ENCODE measurements at places on chromosomes 16 and 17.

GRCh38 chr17:78224231-78225087, 7.0 kb upstream of the TMEM235 start:
- no peak for DNase-seq

GRCh38 chr17:12806630-12807029, 17.3 kb downstream of the ARHGAP44 start:
- DNase-seq, result no peak

DNA sequence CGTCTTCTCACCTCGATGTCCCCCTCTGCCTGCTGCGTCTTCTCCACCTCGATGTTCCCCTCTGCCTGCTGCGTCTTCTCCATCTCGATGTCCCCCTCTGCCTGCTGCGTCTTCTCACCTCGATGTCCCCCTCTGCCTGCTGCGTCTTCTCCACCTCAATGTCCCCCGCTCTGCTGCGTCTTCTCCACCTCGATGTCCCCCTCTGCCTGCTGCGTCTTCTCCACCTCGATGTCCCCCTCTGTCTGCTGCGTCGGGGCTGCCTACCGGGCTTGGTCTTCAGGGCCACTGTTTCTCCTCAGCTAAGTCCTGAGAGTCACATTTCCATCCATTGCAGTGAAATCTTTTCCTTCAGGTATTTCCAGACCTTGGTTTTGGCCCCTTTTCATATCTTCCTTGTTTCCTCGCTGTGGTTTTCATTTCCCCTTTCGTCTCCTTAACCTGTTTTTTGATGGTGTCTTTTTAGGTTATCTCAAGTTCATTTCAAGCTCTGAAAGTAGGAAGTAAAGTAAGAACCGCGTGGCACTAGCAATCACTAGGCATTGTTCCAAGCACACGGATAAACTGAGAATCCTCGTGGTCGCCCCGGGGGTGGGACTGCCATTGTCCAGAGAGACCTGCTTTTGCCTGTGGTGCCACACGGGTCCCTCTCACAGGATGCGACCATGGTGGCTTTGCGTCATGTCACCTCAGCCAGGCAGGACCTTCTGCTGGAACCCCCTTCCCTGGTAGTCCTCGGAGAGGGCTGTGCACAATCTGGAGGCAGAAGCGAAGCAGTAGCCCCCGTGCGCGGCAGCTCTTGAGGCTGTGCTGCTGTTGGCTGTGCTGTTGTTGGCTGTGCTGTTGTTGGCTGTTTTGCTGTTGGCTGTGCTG, 9.5 kb upstream of the ZNF750 start:
- no peak for DNase-seq

- no peak for DNase-seq
Measured at GRCh38 chr17:76359375-76359774, 5.7 kb upstream of the PRPSAP1 start.

DNA sequence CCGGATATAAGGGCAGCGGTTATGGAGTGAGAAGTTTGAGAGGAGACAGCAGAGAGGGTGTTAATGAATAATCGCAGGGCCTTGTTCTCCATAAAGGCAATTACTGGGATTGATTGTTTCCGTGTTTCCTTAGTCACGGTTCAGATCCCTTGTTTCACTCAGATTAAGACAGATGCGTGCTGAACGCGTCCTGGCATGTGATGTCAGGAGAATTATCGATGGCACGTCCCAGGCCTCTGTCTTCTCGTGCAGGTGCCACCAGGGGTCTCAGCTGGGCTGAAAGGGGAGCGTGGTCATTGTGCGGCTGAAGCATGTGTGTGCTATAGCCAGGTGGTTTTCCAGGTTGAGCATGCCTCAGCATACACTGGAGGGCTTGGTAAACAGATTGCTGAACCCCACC, 142.4 kb upstream of the NOL11 start:
- DNase-seq, result no peak

DNA sequence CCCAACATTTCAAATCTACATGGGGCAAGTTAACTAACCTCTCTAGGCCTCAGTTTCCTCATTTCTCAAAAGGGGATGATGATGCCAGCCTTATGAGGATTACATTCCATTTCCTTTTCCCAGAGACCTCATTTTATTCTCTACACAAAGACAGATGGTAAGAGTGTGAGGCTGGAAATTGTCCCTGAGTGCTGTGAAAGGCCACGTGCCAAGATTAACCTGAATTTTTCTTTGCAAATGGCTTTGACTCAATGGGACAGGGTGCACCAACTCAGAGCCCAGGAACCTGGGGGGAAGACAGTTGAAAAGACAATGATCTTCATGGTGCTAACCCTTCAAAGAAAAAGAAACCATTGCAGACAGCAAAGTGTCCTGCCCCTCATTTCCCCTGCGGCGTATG, 332.8 kb downstream of the TMEM114 start:
- DNase-seq, result no peak

- no peak for DNase-seq
Measured at GRCh38 chr17:73824321-73824720, 180.1 kb upstream of the SDK2 start.

- DNase-seq, result no peak
Measured at GRCh38 chr17:51830451-51830850, 328.1 kb downstream of the CA10 start.

DNA sequence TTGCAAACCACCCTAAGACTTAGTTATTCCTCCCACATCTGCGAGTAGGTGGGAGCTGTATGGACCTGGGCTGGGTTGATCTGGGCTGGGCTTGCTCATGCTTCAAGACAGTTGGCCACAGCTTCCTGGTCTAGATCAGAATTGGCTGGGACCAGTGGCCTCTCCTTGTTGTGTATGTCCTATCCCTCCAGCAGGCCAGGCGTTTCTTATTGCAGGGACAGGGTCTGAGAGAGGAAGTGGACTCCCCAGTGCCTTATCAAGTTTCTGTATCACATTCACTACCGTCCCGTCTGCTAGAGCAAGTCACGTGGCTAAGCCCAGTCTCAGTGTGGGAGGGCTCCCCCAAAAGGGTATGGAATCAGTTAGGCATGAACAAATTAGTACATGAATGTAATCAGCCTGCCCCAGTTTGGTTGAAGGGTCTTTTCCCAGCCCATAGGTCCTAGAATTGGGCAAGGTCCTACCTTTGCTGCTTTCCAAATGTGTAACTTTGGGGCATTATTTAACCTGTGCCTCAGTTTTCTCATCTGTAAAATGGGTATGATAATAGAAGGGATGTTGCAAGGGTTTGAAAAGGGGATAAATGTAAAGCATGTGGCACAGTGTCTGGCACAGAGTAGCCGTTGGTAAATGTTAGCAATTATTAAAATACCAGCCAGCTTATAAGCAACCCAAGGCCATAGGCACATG, 36.0 kb downstream of the NKD1 start:
- DNase-seq, result peak; percentile 33

DNA sequence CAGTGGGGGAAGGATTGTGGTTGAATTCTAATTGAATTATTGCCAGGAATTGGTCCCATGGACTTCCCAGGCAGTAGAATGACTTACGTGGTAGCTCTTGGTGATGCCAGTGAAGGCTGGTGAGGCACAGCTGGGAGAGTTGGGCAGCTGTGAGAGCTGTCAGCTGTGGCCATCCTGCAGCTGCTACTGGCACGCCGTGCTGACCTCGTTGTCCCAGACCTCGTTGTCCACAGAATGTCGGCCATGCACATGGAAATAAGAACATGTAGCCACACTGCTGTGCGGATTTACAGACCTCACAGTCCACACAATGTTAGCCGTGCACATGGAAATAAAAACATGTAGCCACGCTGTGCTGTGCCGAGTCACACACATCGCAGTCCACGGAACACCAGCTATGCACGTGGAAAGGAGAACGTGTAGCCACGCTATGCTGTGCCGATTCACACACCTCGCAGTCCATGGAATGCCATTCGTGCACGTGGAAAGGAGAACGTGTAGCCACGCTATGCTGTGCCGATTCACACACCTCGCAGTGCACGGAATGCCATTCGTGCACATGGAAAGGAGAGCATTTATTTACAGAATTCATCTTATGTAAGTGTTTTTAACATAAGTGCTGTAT, 59.2 kb downstream of the BANP start:
- no peak for DNase-seq

GRCh38 chr16:29730649-29731048, 15.1 kb downstream of the C16orf54 start:
- no peak for DNase-seq

DNA sequence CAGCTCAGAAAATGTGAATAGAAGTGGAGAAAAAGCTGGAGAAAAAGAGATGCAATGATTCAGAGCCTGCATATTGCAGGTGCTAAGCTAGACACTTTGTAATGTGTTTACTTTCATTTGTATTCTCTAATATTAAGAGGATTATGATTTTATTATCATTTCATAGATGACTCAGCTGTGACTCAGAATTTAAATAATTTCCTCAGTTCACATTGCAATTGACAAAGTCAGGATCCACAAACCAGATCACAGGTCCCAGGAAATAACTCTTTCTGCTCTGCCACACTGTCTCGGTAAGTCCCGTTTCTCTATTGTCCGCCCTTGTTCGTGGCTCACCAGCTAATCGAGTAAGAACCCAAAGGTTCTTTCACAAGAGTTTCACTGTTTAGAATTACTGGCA, 235.4 kb upstream of the MON1B start:
- no peak for DNase-seq

DNA sequence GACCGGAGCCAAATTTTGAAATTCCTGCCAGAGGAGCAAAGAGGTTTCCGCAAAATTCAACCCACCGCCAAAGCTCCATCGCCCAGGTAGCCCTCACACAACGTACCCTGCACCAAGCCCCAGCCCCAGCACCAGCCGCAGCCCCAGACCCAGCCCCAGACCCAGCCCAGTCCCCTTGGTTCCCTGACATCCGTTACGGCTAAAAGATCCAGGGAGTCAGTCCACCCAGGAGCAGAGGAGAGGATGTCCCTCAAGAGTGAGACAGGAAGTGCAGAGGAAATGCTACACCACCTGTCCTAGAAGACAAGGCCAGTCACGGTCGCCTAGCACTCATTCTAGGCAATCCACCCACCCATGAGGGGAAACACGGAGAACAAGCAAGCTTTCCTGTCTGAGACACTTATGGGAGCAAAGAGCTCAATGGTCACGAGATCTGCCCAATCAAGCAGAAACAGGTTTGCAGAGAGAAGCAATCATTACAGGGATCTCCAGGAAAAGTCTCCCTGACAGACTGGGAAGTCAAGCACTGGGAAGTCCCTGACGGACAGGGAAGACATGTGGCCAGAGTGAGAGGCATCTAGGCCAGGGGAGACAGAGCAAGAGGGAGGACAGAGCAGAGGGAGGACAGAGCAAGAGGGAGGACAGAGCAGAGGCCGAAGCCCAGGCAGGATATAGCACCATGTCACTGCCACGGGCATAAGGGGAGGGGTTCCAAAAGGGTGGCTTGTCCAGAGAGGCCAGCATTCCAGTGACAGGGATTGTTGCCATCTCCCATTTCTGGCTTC, 15.0 kb upstream of the KCNJ18 start:
- DNase-seq, result no peak

DNA sequence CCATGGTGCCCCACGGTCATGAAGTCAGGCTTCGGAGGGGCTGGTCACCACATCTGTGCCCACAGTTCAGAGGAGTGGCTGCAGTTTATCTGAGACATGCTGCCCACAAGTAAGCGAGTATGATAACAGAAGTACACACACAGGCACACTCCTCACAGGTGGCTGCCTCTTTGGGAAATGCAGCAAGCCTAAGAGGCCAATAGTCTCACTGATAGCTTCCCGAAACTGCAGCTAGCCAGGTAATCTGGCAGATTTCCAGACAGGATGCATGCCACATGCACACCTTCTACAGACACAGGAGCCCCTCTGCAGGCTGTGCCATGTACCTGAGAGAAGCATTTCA, 12.6 kb upstream of the GFOD2 start:
- no peak for DNase-seq

GRCh38 chr17:67549820-67550219, 167.9 kb upstream of the NOL11 start:
- no peak for DNase-seq

DNA sequence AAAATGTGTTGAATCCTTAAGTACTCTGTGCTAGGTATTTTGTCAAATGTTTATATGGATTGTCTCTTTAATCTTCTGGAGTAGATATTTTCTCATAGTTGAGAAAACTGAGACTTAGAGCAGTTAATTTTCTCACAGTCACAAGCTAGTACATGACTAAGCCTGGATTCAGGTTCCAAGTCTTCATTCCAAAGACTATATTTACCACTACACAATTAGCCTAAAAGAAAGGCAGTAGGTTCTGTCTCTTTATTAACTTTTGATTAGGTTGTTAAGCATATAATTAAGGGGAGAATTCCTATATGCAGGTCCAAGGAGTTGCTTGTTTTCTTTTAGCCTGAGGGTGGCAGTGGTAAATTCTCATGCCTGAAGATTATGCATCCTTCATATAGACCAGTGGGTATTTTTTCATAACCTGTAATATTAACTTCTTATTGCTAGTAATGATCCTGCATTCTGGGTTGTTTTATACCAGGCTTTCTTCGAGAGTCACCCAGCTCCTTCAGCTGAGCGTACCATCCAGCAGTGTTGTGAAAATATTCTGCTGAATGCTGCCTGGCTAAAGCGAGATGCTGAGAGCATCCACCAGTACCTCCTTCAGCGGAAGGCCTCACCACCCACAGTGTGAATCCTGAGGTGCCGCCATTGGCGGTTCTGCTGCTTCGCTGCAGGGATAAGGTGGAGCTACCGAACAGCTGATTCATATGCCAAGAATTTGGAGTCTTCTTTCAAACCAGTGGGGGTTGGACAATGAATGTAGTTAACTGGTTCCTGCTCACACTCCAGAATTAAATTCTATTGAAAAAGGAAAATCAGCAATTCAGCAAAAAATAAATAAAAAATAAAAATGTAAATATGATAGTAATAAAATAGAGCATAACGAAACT, 28.2 kb upstream of the KPNB1 start:
- no peak for DNase-seq

DNA sequence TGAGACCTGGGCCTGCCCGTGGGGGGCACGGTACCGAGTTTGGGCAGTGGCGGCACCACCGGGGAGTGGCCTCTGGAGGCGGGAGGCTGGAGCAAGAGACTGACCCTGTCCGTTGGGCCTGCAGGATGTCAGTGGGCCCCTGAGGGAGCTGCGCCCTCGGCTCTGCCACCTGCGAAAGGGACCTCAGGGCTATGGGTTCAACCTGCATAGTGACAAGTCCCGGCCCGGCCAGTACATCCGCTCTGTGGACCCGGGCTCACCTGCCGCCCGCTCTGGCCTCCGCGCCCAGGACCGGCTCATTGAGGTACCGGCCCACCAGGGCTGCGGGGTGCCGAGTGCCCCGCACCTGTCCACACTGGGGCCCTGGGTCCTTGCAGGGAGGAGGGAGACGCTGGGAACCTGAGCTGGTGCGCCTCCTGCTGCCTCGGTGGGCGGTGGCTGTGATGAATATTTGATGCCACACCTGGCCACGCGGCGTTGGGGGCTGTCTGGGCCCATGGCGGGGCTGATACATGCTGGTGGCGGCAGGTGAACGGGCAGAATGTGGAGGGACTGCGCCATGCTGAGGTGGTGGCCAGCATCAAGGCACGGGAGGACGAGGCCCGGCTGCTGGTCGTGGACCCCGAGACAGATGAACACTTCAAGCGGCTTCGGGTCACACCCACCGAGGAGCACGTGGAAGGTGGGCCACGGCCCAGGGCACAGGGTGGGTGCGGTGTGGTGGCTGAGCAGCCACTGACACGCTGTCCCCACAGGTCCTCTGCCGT, 9.7 kb downstream of the NHERF2 start:
- no peak for DNase-seq

Data from GF-D8 (cell line).